ENCODE measurements at places on chromosomes 11 and 22. TPM values are rescaled to one million over a fixed set of nuclear protein-coding genes. Genes with fewer than 3 reads are reported as not detected.

DNA sequence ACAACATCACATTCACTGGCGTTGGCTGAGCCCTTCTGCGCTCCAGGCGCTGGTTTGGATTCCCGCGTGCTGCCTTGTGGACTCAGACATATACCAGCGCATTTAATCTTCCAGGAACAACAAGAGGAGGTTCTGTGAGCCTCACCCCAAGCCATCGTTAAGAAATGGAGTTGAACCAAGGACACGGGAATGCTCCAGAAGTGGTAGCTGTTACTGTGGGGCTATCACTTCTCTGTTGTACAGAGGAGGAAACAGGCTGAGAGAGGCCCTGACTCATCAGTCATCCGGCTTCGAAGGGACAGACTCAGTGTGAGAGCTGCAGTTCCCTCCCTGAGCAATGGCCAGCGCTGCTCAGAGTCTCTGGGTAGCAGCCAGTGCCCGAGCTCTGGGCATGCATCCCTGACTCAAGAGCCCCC is 291.3 kb downstream of the TBC1D22A start:
- no peak for DNase-seq

The RASSF7 gene
- 13.0 TPM for total RNA-seq

DNA sequence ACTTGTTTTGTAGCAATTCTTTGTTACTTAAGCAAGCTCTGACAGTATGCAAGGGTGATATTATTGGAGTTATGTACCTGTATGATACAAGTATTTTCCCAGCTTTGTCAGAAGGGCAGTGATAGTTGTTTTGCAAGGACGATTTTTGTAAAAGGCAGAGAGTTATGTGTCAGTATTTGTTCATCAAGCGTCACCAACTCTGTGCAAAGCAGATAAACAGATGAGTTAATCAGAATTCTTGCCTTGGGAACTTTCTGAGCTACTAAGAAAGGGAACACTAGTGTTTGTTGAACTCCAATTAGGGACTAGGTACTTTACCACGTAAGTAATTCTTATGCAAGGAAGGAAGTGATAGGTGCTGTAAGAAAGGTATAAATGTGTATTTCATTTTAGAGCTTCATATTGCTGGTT is 1.4 kb downstream of the USP47 start:
- DNase-seq: no peak

GRCh38 chr11:117879516-117880480 is 3.3 kb upstream of the FXYD6 start:
- peak; percentile 36 for DNase-seq

DNA sequence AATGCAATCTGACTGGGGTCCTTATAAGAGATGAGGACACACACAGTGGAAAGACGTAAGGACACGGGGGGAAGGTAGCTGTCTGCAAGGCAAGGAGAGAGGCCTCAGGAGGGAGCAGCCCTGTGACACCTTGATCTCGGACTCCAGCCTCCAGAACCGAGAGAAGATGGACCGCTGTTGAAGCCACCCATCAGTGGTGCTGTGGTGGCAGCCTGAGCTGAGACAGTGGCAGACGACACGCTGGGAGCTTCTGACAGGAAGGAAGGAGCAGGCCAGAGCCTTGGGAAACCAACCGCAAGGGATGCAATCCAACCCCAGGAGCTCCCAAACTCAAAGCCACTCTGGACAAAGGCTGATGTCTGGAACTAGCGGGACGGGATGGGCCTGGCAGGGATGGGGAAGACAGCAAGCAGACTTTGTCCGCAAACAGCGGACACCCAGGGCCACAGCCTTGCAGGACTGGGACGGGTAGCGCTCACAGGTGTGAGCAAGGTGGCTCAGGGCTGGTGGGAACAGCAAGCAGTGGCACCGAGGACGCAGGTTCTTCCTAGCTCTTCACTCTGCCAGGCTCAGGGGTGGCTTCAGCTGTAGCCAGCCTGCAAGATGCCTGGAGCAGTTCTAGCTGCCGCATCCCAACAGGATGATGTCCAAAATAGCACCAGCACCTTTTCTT is 10.9 kb downstream of the LTO1 start:
- DNase-seq: no peak

DNA sequence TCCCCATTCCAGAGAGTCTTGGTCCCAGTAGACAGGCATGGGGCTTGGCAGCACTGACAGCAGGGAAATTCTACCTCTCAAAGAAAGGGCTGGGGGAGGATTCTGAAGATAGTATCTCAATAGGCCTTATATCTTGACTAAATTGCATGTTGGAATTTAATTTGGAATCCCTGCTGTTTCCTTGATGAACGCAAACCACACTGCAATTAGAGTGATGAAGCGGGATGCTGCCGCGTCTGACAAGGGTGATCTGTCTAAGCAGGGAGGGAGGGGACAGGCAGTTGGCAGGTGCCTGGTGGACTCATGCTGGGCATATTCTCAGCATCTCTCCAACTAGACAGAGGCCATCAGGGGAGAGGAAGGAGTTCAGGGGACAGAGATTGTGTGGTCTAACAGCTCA is 48.4 kb downstream of the COMMD9 start:
- DNase-seq: no peak

The CLDN5 gene
- 16.7 TPM for total RNA-seq

DNA sequence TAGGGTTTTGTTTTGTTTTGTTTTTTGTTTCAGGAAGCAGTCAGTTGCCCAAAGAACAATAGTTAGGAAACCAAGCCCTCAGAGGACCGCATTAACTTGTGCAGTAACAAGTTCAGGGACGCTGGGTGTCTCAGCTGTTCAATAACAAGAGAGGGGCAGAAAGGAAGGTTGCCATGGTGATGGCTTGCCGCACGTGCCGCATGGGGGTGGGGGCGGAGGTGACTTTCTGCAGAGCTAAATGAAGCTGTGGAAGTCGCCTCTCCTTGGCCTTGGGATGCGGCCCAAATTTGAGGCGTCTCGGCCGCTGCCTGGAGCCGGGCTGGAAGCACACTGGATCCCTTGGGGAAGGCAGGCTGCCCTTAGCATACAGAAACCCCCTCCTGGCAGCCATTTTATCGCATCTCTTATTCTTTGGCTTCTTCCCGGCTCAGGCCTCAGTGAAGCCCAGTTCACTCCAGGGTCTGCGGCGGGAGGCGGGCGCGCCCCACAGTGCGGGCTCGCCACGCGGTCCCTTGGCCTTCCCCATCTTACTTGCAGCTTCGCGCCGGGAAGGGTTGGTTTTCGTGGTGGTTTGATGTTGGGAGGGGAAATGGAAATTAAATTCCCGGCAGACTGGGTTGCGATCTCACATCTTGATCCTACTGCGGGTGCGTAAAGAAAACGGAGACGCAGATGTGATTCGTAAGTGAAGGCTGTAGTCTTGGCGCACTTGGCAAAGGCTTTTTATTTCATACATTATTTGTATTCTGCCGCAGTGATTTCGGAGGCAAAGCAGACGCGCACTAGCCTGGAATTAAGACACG is 94.3 kb downstream of the SLC17A6 start:
- peak; percentile 56 for DNase-seq

DNA sequence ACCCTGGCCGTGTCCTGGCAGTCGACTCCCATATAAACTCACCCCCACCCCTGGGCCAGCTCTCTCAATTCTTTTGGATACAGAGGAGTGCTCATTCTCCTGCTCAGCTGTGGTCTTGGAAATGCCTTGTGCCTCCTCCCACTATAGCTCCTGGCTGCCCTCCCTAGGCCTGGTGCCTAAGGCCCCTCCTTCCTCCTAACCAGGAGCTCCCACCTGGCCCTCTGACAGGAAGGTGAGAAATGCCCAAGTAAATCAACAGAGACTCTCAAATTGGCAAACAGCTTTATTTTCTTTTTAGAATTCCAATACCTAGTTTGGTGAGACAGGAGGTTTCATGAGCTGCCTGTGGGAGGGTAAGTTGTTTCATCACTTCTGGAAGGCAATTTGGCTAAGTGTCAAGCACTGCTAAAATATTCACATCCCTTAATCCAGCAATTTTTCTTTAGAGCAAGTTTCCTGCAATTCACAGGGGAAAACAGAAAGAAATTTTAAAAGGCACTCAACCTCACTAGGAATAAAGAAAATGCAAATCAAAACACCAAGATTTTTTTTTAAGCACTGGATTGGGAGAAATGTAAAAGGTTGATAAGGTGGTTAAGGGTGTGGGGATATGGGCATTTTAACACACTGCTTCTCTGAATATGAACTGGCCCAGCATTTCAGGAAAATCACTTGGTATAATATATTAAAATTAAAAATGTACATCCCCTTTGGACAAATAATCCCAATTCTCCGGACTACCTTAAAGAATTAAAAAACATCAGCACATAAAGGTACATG is 209.7 kb upstream of the ARHGAP20 start:
- DNase-seq: no peak

The FOLR1 gene
- total RNA-seq: not detected

DNA sequence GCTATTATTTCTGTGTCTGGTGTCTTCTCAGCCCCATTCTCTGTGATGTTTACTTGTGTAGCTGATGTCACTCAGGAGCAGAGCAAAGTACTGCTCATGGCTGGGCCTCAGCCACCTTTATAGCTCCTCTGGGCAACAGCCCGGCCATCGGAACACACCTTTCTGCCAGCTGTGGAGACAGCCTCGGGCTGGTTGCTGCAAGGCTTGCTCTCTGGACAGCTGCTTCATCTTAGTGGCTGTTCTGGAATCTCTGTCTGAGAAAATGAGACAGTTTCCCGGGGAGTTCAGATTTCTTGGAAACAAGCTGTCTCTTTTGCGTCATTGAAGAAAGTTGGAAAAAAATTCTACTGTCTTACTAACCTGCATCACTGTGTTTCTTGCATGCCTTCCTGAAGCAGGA is 20.0 kb downstream of the THY1 start:
- no peak for DNase-seq

GRCh38 chr11:80103142-80103859 is 662.5 kb upstream of the TENM4 start:
- DNase-seq: no peak

GRCh38 chr22:41094041-41094593 is 1.7 kb downstream of the EP300 start:
- no peak for DNase-seq

DNA sequence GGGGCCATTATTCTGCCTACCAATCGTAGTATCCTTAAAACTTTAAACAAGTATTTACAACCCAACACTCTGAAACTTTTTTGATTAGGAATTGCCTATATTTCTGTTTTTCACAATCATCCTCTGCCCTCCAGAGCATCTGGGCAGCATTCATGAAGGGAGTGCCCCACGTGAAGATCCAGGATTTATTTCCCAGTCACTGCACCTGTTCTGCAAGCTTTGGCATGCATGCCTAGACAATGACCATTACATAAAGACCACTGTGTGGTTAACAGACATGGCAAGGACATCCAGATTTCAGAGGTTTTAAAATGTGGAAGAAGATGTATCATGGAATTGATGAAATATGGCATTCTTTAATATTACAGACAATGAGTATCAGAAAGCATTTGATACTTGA is 1083.8 kb downstream of the TBC1D22A start:
- DNase-seq: no peak

The TMEM109 gene
- total RNA-seq: 124 TPM

DNA sequence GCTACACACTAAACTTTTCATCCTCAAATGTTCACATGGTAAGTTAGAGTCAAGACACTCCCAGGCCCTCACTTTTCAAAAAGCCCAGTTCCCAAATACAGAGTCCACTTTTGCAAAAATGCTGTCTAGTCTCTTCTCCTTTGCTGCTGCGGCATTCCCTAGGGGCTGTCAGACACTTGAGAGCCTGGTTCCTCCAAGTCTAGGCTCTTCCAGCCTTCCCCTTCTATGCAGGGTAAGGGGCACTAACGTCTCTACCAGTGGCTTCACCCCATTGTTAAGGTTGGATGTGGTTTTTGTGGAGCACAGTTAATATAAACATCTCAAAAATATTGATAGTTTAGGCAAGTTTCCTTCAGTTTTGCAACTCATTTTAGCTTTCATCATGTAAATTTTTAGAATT is 181.5 kb downstream of the KIF18A start:
- DNase-seq: no peak

The SPDYC gene
- total RNA-seq: not detected

- DNase-seq: no peak
Measured at GRCh38 chr22:17817079-17817478, 42.8 kb upstream of the BID start.

- DNase-seq: no peak
Measured at GRCh38 chr22:44947049-44947448, 62.8 kb downstream of the PHF21B start.

DNA sequence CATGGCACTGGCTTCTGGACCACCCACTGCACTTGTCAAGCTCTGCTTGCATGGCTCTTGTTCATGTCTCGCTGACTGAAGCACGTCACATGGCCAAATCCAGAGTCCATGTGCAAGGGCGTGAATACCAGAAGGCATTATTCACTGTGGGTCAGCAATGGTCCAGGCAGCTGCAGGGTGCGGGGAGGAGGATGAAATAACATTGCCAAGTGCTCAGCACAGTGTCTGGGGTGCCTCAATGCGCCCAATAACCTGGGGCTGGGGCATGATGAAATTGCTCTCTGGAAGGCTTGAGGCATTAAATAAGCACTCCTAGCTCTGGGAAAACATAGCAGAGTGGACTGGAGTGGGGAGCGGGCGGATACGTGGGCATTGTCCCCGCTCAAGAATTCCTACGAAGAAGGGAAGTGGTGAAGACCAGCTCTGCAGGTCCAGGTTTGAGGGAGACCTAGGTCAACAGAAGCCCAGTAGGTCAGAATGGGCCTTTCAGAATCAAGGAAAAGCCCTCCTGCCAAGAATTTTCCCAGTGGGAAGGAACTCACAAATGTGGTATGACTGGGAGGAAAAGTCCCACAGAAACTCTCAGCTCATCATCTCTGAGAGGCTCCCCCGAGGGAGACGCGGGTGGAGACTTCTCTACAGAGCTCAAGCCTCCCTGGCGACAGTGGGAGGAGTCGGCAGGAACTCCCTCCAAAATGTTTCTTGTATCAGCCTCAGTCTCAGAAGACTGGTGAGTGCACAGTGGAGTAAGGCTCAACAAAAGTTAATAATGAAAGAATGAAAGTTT is 15.3 kb upstream of the ACCSL start:
- DNase-seq: peak; percentile 87

DNA sequence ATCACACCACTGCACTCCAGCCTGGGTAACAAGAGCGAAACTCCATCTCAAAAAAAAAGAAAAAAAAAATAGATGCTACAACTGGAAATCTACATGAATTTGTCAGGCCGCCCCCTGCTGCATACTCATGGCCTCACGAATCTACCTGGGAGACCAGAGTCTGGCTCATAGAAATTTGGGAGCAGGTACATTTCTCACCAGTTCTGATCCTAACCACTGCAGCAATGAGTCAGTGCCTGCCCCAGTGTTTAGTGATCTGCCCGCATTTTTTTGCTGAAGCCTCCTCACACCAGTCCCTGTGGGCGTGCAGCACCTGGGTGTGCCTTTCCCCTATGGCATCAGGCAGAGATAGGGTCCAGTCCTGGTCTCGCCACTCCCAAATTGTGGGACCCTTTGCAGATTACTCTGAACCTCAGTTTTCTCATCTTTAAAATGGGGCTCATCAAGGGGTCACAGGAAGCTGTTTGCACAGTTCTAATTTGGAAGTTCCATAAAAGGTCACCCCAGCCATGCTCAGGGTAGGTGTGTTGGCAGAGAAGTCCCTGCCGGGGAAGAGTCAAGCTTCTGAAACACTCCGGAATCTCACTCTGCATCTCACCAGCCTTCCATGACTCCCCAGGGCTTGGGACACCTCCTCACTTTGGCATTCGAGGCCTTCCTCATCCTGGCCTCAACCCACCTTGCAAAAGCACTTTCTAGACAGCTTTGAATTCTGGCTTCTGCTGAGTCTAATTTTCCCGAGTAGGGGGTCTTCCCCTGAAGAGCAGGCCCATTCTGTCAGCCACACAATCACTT is 39.3 kb upstream of the LINC01488 start:
- no peak for DNase-seq

The TIGD3 gene
- total RNA-seq: 0.22 TPM

The CCDC90B gene
- total RNA-seq: 24.0 TPM

- DNase-seq: no peak
Measured at GRCh38 chr11:84234462-84235202, 948.5 kb upstream of the CCDC90B start.

- no peak for DNase-seq
Measured at GRCh38 chr11:120608760-120609211, 97.2 kb downstream of the GRIK4 start.

Measured in right atrium auricular region (tissue), 2 donors.